ENCODE measurements at places on chromosomes 7 and 10. TPM values are rescaled to one million over a fixed set of nuclear protein-coding genes. Genes with fewer than 3 reads are reported as not detected.

DNA sequence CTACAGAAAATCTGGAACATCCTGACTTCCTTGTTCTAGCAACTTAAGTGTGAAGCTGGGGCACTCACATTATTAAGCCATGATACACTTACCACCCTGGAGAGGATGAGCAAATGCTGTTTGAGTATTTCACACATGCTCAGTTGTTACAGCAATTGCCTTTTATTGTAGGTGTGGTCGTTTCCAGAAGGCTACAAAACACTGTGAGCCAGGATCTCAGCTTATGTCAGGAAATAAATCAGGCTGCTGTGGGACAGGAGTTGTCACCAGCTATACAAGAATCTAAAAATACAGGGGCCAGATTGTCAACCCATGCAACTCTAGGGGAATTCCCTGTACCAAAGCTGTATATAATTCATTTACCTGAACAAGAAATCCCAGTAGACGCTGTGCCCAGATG lies 273.3 kb upstream of the SP4 start:
- no peak for DNase-seq

GRCh38 chr7:123242467-123243092 lies 42.8 kb upstream of the SLC13A1 start:
- DNase-seq = no peak

DNA sequence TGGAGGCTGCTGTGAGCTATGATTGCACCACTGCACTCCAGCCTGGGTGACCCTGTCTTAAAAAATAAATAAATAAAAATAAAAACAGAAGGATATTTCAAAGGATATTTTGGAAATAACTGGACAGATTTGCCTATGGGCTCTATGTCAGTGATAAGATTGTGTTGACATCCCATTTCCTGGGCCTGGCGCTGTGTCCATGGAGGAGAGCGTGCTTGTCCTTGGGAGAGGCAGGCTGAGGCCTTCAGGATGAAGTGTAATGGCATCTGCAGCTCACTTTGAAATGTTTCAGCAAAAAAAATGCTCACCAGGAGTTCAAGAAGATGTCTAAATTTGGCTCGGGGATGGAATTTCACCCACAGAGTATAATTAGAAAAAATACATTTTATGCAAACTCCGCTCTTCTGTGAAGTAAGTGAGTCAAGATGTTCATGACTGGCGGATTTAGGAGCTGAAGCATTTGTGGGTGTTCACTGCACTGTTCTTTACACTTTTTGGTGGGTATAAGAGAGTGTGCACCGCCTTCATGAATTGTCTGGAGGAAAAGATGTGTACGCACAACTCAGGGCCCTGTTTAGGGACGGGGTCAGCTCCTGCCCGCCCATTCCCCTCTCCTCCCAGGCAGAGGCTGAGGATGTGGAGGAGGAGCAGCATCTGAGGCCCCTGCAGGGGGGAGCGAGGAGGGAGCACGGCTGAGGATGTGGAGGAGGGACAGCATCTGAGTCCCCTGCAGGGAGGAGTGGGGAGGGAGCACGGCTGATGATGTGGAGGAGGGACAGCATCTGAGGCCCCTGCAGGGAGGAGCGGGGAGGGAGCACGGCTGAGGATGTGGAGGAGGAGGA lies 18.5 kb upstream of the FOXL3 start:
- no peak for DNase-seq

DNA sequence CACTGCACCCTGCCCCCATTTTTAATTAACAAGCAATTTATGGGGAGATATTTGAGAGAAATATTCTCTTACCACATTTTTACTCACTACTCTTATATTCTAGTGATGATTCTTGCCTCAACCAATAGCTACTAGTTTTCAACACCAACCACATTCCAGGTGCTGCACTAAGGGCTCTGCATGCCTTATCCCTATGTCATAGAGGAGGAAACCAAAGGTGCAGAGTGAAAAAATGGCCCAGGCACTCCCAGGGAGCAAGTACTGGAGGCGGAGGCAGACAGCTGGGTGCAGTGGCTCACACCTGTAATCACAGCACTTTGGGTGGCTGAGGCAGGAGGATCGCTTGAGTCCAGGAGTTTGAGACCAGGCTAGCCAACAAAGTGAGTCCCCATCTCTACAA lies 35.5 kb upstream of the TPST1 start:
- no peak for DNase-seq

DNA sequence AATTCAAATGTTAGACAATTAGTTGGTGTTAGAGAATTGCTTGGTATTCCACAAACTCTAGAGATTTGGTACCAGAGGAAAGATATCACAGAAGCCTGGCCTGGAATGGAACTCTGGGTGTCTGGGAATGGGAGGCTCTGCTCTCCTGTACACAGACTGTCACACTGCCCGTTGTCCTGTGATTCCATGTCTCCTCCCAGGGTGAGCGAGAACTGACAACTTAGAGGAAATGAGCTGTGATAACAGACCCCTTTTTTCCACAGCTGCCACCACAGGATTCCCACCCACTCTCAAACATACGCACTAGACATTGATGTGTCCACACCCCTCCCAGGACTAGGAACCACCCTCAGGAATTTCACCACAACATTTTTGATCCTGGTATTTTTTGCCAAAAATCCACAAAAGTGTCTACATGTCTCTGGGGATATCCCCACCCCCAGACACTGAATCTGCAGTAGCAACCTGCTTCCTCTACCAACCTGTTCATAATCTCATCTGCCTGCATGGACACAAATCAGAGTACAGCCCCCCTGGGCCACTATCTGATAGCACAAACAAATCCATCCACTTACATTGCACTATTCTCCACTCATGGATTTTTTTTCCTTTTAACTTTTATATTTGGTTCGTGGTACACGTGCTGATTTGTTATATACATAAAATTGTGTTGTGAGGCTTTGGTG lies 4.7 kb downstream of the ZNF273 start:
- peak; percentile 31 for DNase-seq

DNA sequence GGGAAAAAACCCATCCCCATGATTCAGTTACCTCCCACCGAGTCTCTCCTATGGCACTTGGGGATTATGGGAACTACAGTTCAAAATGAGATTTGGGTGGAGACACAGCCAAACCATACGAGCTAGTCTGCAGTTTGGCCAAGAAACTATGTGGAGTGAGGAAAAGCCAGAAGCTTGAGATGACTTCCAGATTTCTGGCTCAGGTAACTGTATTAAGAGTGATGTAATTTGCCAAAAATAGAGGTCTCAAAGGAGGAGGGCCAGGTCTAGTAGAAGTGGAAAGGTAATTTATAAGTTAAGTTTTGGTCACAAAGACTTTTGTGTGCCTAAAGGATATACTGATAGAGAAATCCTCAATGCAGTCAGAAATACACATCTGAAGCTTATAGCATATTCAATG lies 279.7 kb upstream of the MGMT start:
- DNase-seq = no peak

The NANOS1 gene
- total RNA-seq = 3.2 TPM

The CNTNAP2 gene
- not detected for total RNA-seq

The SRGN gene
- total RNA-seq = 865 TPM

The ZNF680 gene
- total RNA-seq = 8.8 TPM

DNA sequence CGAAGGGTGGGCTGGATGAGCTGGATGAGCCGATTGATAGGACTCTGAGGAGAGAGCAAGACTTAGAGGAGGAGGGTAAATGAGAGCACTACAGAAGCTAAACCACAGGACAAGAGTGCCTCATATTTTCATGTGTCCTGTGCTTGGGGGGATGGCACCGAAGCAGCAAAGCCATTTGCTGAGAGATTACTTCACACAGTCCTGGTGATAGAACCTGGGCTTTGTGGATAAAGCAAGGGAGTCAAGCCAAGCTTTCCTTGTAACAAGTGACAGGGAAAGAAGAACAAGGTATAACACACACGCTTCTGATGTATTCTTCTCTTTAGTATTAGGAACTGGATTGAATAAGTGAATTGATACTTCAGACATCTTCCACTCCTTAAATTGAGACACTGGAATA lies 253.7 kb downstream of the ANKRD7 start:
- DNase-seq = no peak
